Neural progenitor cell (in vitro differentiated cells): ENCODE measurements at places on chromosomes 5 and 9.

DNA sequence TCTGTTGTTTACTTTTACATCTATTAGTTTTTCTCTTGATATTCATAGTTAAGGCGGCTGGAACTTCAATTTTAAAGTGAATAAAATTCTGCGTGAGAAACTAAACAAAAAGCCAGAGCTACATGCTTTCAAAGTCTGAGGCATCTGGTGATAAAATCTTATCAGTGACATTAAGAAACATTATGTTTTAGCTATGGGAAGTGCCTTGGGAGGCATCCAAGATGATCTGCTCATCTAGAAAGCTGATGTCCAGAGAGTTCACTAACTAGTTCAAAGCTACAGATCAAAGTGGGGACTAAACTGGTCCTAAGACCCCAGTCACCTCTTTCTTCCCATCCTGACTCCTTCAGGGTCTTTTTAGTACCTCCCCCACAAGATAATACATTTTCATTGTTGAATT is 37.2 kb downstream of the MRPS27 start:
- no peaks in the 10 kb centered on the region for H3K4me1 ChIP-seq
- no peak overlapping the region for H3K27ac ChIP-seq
- H3K27me3 ChIP-seq: no peaks in the 10 kb centered on the region
- no peak overlapping the region for H3K4me3 ChIP-seq
- no peak for DNase-seq
- peaks cover 5% of the 10 kb centered on the region for H3K36me3 ChIP-seq

DNA sequence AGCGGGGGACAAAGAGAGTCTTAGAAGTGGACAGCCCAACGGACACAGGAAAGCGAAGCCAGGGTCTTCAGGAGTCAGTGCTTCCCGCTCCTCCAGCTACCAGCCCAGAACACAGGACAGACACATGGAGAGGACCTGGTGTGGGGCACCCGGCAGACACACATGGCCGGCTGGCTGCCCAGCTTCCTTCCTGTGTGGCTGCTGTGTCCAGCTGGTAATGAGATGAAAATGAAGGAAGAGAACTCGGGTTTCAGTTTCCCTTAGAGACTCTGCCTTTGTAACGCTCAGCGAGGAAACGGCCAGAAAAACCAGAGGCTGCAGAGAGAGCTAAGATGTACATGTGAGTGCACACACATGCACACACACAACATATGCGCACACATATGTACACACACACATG is 87.5 kb downstream of the SECISBP2 start:
- no peak overlapping the region for H3K4me3 ChIP-seq
- no peaks in the 10 kb centered on the region for H3K36me3 ChIP-seq
- H3K4me1 ChIP-seq: no peaks in the 10 kb centered on the region
- H3K27ac ChIP-seq: no peak overlapping the region

GRCh38 chr5:14463629-14464028 is 118.0 kb upstream of the OTULINL start:
- no peak overlapping the region for H3K4me3 ChIP-seq
- no peaks in the 10 kb centered on the region for H3K4me1 ChIP-seq
- H3K27me3 ChIP-seq: no peaks in the 10 kb centered on the region

DNA sequence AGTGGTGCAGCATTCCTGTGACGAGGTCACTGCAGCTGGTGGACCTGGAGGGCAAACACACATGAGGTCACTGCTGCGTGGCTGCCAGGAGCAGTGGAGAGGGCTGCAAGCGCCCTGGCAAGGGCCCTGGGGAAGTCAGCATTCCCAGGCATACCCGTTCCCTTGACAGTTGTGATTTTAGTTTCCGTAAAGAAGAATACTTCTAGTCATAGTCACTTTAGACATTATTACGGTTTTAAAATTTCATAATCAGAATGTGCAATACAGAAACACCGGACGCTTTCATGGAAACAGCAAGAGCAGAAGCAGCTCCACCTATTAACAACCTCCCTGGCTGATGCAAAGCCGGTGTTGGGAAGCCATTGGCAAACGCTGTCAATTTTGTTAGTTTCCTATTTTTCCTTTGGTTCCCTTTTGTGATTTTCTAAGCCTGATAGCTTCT is 129.8 kb downstream of the GADD45G start:
- H3K36me3 ChIP-seq: no peaks in the 10 kb centered on the region
- no peaks in the 10 kb centered on the region for H3K27me3 ChIP-seq
- no peak overlapping the region for H3K27ac ChIP-seq
- no peak overlapping the region for H3K4me3 ChIP-seq

DNA sequence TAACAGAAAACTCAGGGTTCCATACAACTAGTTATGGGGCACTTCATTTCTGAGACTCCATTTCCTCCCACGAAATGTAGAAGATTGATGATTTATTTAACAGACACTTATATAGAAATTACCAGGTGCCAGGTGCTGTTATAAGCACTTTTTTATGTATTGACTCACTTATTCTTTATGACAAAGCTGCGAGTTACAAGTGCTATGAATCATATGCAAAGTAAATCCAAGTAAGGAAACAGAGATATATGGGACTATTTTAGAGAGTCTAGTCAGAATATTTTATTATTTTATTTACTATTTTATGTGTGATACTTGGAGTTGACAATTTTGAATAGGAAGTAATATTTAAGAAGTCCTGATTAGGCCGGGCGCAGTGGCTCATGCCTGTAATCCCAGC is 822.8 kb upstream of the C9orf72 start:
- no peaks in the 10 kb centered on the region for H3K4me1 ChIP-seq

DNA sequence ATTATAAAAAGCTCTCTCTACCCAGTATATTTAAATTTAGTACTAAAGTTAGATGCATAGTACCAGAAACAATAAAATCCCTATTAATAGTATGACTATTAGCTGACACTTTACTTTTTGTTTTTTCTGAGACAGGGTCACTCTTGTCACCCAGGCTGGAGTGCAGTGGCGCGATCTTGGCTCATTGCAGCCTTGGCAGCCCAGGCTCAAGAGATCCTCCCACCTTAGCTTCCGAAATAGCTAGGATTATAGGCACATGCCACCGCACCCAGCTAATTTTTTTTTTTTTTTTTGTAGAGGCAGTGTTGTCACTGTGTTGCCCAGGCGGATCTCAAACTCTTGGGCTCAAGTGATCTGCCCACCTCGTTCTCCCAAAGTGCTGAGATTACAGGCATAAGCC is 8.0 kb downstream of the CCNG1 start:
- no peak overlapping the region for H3K4me3 ChIP-seq
- no peak for DNase-seq
- H3K4me1 ChIP-seq: peaks cover 9% of the 10 kb centered on the region
- peaks cover 70% of the 10 kb centered on the region for H3K36me3 ChIP-seq
- no peak overlapping the region for H3K27ac ChIP-seq

DNA sequence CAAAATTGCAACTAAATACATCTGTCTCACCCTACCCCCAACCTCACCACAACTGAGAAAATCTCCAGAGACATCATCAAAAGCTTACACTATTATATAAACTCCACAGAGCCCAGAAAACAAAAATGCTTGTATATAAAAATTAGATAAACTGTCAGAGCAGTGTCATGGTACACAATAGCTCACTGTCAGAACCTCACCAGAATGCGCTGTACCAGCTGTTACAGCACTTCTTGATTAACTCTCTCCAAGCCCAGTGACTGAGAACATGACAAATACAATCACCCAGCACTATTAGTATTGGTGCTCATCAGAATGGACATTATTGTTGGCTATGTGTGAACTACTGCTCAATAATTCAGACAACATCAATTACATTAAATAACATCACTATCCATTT is 65.7 kb downstream of the ZDHHC21 start:
- no peaks in the 10 kb centered on the region for H3K36me3 ChIP-seq
- no peaks in the 10 kb centered on the region for H3K27me3 ChIP-seq
- H3K4me1 ChIP-seq: no peaks in the 10 kb centered on the region
- H3K27ac ChIP-seq: no peak overlapping the region
- no peak overlapping the region for H3K4me3 ChIP-seq

GRCh38 chr5:123421773-123422172 is 1.4 kb downstream of the CEP120 start:
- DNase-seq: no peak
- H3K27me3 ChIP-seq: no peaks in the 10 kb centered on the region
- no peaks in the 10 kb centered on the region for H3K36me3 ChIP-seq
- H3K27ac ChIP-seq: no peak overlapping the region
- H3K4me3 ChIP-seq: peak overlapping the region; percentile 87
- peaks cover 17% of the 10 kb centered on the region for H3K4me1 ChIP-seq

- H3K27me3 ChIP-seq: no peaks in the 10 kb centered on the region
- no peak for DNase-seq
- H3K27ac ChIP-seq: no peak overlapping the region
- no peaks in the 10 kb centered on the region for H3K36me3 ChIP-seq
- H3K4me3 ChIP-seq: no peak overlapping the region
These were observed 5.0 kb downstream of the S1PR3 start for GRCh38 chr9:88996046-88996920.

DNA sequence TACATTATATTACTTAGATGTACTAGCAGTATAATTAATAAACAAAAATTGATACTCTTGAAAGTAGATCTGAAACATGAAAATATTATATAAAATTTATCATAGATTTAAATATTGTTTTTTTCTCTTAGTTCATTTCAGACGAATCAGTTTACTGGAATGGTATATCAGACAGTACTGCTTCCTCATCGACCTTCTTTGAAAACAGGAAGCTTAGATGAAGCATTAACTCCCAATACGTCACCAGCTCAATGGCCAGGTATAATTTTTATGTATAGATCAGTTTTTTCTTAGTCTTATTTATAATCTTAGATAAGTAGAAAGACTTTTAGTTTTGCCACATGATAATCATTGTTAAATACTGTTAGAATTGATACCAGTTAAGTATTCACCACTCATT is 106.3 kb downstream of the DMXL1 start:
- DNase-seq: no peak
- no peak overlapping the region for H3K27ac ChIP-seq
- no peaks in the 10 kb centered on the region for H3K4me1 ChIP-seq
- no peaks in the 10 kb centered on the region for H3K36me3 ChIP-seq
- no peak overlapping the region for H3K4me3 ChIP-seq

GRCh38 chr9:79073201-79073600 is 498.6 kb upstream of the TLE4 start:
- H3K27ac ChIP-seq: no peak overlapping the region
- no peak for DNase-seq
- H3K36me3 ChIP-seq: no peaks in the 10 kb centered on the region
- H3K4me1 ChIP-seq: no peaks in the 10 kb centered on the region
- no peaks in the 10 kb centered on the region for H3K27me3 ChIP-seq

DNA sequence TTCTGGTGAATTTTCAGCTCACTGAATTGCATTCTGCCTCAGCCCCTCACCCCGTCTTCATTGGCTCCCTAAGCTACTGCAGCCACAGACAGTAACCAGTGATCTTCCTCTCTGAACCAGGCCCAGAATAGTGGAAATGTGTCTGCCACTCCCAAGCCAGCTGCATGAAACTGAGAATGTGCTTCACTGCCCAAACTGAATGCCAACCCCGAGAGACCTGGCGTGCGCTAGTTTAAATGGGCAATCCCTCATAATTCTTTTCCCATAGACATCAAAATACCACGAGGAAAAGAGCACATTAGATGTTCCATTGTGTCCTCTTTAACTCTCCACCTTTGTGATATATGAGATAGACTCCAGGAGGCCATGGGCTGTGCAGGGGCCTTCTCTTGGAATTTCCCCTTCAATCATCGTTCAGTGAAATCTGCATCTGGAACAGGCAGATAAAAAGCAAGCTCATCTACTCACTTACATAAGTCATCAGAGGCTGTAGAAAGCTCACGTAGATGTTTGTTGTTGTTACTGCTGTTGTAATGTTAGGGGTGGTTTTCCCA is 320.2 kb downstream of the NFIB start:
- DNase-seq: peak; percentile 5
- H3K27me3 ChIP-seq: no peaks in the 10 kb centered on the region
- no peak overlapping the region for H3K4me3 ChIP-seq
- no peak overlapping the region for H3K27ac ChIP-seq
- H3K36me3 ChIP-seq: no peaks in the 10 kb centered on the region
- H3K4me1 ChIP-seq: peaks cover 8% of the 10 kb centered on the region

- H3K27me3 ChIP-seq: no peaks in the 10 kb centered on the region
- DNase-seq: no peak
- no peak overlapping the region for H3K4me3 ChIP-seq
- H3K36me3 ChIP-seq: no peaks in the 10 kb centered on the region
These were observed 5.3 kb upstream of the LHFPL2 start for GRCh38 chr5:78653681-78654366.

GRCh38 chr5:87340716-87341115 is 72.0 kb downstream of the CCNH start:
- H3K4me1 ChIP-seq: no peaks in the 10 kb centered on the region
- no peak overlapping the region for H3K4me3 ChIP-seq
- no peak overlapping the region for H3K27ac ChIP-seq
- H3K27me3 ChIP-seq: no peaks in the 10 kb centered on the region

- H3K36me3 ChIP-seq: peaks cover 10% of the 10 kb centered on the region
- no peaks in the 10 kb centered on the region for H3K27me3 ChIP-seq
- H3K27ac ChIP-seq: no peak overlapping the region
- peaks cover 6% of the 10 kb centered on the region for H3K4me1 ChIP-seq
These were observed 35.6 kb downstream of the GPBP1 start for GRCh38 chr5:57209316-57210040.

GRCh38 chr9:114105236-114105635 is 6.1 kb upstream of the KIF12 start:
- H3K4me3 ChIP-seq: no peak overlapping the region
- H3K36me3 ChIP-seq: no peaks in the 10 kb centered on the region
- no peaks in the 10 kb centered on the region for H3K4me1 ChIP-seq
- H3K27me3 ChIP-seq: peaks cover 48% of the 10 kb centered on the region

GRCh38 chr5:140038373-140038957 is 4.6 kb downstream of the NRG2 start:
- peaks cover 95% of the 10 kb centered on the region for H3K27me3 ChIP-seq
- H3K4me3 ChIP-seq: no peak overlapping the region
- peaks cover 36% of the 10 kb centered on the region for H3K4me1 ChIP-seq

GRCh38 chr5:73292816-73293459 is 119.9 kb downstream of the TMEM174 start:
- H3K27me3 ChIP-seq: peaks cover 79% of the 10 kb centered on the region
- peaks cover under 1% of the 10 kb centered on the region for H3K4me1 ChIP-seq
- no peak overlapping the region for H3K4me3 ChIP-seq
- no peak for DNase-seq
- no peaks in the 10 kb centered on the region for H3K36me3 ChIP-seq
- H3K27ac ChIP-seq: no peak overlapping the region

DNA sequence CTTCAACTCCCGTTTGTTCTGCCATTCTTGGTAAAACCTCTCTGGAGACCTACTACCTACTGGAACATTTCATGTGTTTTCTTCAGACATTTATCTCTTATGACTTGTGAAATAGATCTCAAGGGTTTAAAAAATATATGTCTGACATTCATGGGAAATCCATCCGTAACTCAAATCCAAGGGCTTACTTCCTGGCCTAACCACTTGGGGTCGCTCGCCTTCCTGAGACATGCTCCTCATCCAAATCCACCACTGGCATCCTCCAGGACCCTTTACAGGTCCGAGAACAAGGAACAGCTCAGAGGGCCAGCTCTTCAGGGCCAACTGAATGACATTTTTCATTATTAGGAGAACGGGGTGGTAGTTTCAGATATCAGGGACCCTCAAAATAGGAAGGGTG is 235.1 kb upstream of the TUT7 start:
- H3K4me3 ChIP-seq: no peak overlapping the region
- no peak overlapping the region for H3K27ac ChIP-seq
- H3K4me1 ChIP-seq: peaks cover 11% of the 10 kb centered on the region

DNA sequence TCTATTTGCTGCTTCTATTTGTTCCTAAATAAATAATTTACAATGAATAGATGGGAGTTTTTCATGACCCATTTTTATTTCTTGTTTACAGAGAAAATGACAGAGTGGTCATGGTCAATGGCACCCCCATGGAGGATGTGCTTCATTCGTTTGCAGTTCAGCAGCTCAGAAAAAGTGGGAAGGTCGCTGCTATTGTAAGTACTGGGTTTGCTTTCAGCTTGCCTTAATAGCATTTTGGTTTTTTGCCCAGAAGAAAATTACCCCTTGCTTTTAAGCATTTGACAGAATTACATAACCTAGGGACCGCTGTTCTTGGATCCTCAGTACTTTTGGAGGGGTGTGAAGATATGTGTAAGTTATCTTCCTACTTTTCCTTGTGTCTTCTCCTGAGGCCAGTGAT is 44.1 kb downstream of the TJP2 start:
- H3K36me3 ChIP-seq: peaks cover 3% of the 10 kb centered on the region
- DNase-seq: no peak
- no peaks in the 10 kb centered on the region for H3K4me1 ChIP-seq
- H3K4me3 ChIP-seq: no peak overlapping the region
